ENCODE measurements at places on chromosomes 4 and X.

GRCh38 chr4:37279894-37280592 lies 35.5 kb downstream of the NWD2 start:
- DNase-seq: no peak

DNA sequence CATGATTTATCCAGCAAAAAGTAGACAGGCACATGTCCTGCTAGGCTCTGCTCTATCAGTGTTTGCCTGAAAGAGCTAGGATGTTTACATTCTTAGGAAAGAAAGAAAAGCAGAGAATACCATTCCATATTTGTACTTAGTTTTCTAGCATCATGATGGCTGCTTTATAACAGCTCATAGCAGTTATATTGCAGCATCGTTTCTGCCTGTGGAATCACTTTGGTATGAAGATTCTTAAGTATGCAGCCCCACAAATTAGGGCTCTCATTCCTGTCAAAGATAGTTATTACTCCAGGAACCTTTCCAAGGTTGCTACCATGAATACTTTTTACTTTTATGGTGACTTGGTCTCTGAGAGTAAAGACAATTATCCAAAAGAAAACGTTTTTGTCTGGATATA lies 119.0 kb upstream of the MYOZ2 start:
- no peak for DNase-seq

GRCh38 chr4:7132249-7132648 lies 60.1 kb upstream of the SORCS2 start:
- DNase-seq: no peak

DNA sequence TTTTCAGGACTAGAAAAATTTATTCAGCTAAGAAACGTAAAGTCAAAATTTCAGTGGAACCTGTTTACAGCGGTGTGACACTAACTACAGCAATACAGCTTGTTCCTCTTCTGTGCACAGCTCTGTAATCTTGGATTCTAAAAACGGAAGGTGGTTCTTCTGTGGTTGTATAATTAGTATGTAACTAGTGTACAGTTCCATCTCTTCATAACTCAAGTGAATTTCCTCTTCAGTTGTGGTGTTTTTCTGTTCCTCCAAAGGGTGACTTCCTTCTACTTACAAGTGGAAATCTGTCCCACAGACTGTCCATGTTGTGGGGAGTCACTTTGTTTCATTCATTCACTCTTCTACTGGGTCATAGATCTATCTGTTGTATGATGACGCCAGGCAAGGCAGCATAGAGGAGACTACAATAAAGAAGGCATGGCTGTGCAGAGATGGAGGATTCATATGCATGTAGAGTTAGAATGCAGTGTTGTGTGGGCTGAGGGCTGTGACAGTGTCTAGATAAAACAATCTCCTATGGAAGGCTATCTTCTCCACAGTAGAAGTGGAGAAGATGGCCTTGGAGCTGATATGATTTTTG lies 5.4 kb downstream of the DAPP1 start:
- DNase-seq: no peak

GRCh38 chrX:108347800-108348199 lies 90.4 kb downstream of the COL4A6 start:
- DNase-seq: no peak

DNA sequence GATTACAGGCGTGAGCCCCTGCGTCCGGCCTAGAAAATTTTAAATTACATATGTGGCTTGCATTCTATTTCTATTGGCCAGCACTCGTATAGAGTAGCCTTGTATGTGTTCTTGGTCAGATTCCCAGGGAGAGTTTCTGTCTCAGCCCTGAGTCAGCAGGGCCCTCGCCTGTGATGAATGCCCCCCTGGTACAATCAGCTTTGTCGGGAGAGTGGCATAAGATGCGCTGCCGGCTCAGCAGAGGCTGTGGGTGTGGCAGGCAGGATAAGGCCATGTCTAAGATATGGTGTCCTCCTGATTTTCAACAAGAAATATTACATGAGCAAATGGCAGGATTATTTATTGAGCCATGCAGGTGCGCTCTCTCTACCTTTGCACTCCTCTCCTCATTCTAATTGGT lies 1.6 kb upstream of the REELD1 start:
- DNase-seq: no peak
